ENCODE measurements at places on chromosomes 7 and 10. TPM values are rescaled to one million over a fixed set of nuclear protein-coding genes. Genes with fewer than 3 reads are reported as not detected.

Gene MRPL43
- total RNA-seq = 39.0 TPM

Gene OR2A2
- total RNA-seq = not detected

Gene HK1
- 154 TPM for total RNA-seq

Gene LRRD1
- 0.92 TPM for total RNA-seq

Gene VAX1
- total RNA-seq = 4.6 TPM

Gene ST8SIA6
- total RNA-seq = 17.8 TPM
